Stimulated activated CD4-positive, alpha-beta T cell treated with anti-CD3 and anti-CD28 coated beads, Interleukin-1b, Interleukin-23, amount 100 ng/mL, for 1 hour (primary cell): ENCODE measurements at places on chromosomes 12 and 14.
A peak's percentile ranks its signal among the peaks of the same experiment; 100 is the strongest.

DNA sequence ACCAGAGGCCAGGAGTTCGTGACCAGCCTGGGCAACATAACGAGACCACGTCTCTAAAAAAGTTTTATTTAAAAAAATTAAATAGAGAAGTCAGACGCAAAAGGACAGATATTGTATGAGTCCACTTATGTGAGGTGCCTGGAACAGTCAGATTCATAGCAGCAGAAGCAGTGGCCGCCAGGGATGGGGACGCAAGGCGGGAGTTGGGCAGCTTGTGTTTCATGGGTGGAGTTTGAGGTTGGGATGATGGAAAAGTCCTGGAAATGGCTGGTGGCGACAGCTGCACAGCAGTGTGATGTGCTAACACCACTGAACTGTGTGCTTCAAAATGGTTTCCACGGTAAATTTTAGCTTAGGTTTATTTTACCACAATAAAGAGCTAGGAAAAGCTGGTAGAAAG, 57.6 kb upstream of the DDX11 start:
- DNase-seq, result no peak

DNA sequence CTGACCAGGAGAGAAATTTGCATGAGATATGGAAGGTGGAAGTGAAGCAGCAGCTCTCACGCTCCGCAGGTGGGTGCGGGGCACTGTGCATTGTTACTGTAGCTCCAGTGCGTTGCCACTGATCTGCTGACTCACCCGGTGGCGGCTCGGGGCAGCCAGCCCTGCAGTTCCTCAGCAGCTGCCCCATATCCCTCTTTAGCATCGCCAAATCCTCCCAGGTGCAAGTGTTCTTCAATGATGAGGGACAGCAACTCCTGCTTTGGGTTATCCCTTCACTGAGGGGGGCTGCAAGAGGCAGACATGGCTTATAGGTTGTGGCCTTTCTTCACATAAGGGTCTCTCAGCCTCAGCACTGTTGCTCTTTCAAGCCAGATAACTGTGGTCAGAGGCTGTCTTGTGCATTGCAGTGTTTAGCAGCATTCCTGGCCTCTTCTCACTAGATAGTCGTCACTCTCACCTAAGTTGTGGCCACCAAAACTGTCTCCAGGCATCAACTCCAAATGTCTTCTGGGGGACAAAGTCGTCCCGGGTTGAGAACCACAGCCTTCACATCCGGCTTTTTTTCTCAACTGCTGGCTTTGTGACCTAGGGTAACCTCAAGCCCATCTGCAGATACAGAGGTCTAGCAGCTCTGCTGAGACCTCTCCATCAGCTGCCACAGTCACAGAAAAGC, 180.8 kb downstream of the EFCAB11 start:
- peak; percentile 1 for DNase-seq

GRCh38 chr12:47249082-47249481, 169.3 kb upstream of the AMIGO2 start:
- no peak for DNase-seq

- DNase-seq, result no peak
These were observed 34.2 kb upstream of the FOXN3 start for GRCh38 chr14:89451229-89451628.

DNA sequence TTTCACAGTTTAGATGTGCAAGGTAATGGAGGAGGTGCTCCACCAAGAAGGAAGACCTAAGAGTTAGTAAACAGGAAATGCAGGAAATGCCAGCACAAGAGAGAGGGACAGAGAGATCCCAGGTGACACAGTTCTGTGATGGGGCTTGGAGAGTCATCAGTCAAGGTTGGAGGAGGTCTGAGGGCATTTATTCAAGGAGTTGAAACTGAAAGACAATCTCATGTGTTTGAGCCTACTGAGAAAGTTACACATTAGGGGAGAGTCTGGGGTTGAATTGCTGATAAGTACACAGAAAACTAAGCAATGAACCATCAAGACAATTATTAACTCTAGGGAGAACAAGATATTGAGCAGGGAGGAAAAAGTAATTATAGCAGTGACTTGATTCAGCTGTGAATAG, 138.5 kb downstream of the ANO6 start:
- no peak for DNase-seq

DNA sequence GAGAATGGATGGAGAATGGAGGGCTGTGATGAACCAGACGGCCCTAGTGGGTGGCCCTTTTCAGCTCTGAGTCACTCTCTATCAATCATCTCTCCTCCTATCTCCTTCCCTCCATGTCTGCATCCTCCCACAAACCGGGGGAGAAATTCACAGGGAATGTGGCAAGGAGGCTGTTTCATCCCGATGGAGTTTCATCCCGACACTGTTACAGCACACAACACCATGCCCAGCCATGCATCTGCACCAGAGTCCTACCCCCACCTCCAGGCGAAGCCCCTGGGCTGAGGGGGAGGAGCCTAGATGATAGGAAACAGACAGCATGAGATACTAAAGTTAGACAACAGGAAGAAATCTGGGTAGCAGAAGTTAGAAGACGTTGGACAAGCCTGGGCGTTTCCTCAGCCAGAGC, 20.8 kb downstream of the SLC8B1 start:
- DNase-seq, result no peak

- DNase-seq, result no peak
These were observed at the start of gene LIN7A for GRCh38 chr12:80937391-80938238. Gene LIN7A, minus strand, starts transcription at chr12:80937934. Its CDS starts 212 bp downstream, at chr12:80937722.

GRCh38 chr14:52998376-52999015, 47.6 kb upstream of the FERMT2 start:
- no peak for DNase-seq

DNA sequence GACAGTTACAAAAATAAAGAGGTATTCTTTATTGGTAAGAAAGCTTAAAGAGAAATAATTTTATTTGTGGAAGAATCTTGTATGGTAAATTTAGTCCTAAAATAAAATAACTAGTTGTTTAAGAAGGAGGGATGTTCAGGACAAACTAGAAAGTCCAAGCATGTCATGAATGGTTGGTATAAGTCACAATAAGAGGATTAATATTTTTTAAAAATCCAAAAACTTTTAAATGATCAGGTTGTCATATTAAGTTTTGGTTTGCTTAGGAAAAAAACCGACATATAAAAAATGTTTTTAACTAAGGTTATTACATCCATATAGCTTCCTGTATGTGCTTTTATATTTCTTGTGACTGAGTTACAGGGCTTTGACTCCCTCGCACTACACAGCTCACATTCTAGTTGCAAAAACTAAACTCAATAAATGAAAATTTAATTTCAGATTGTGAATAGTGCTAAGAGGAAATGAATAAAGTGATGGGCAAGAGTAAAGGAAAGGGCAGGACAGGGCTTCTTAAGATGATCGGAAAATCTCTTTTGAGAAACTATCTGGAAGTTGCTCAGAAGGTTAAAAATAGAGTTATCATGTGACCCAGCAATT, 80.7 kb upstream of the METAP2 start:
- DNase-seq, result no peak

DNA sequence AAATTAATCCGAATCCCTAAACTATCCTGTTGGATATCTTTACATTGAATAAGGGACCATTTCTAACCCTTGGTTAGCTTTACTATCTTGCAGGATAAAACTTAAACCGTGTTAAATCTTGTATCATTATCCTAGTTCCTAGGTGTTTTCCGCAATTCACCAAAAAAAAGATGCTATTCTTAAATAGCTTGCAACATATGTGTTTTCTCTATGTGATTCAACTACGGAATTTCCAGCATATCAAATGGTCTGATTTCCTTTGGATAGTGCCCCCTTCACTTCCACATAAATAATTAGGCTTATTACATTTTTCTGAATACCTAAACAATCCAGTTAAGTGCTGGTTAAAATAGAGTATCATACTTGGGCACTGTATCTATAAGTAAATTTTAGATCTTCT, 130.3 kb downstream of the ITPR2 start:
- no peak for DNase-seq

DNA sequence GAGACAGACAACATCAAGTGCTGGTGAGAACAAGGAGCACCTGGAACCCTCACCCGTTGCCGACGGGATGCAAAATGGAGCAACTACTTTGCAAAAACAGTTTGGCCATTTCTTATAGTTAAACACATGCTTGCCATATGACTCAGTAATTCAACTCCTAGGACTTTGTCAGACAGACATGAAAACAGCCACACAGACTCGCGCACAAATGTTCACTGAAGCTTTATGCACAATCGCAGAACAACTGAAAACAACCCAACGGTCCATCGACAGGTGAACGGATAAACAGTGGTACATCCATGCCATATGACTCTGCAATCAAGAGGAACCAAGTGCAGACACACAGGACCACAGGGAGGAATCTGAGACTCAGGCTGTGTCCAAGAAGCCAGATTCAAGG, 30.8 kb downstream of the NCOR2 start:
- DNase-seq, result no peak

DNA sequence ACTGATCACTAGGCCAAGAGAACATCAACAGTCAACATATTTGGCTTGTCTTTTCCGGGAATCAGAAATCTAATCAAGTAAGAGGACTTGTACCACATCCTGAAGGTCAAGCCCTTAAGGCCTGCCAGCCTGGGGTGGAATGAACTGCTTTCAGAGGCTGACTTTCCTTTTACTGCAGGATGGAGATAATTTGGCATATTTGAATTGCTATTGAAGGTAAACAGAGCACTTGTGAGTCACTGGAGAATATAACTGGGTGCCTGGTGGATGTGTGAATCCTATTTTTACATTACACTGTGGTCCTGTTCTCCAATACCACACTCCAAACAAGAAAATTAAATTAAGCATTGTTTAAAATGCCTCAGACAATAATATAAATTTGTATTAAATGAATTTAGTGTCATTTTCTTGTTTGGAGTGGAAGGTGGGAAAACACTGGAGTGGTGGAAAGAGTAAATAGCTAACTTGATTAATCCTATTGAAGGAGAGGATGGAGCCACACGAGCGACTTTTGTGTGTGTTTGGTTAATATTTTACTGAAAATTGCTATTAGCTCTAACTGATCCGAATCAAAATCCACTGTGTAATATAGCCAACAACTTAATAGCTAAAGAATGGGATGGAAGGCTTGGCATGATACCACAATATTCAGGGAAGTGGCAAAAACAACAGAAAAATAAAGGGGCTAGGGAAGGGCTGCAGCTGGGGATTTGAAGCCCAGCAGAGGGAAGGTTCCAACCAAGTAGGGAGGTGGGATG, 89.4 kb downstream of the OTX2 start:
- no peak for DNase-seq

- no peak for DNase-seq
These were observed 48.5 kb downstream of the SAV1 start for GRCh38 chr14:50619569-50620141.
